SHP77 (cell line): ENCODE measurements at places on chromosomes 1 and 21.

DNA sequence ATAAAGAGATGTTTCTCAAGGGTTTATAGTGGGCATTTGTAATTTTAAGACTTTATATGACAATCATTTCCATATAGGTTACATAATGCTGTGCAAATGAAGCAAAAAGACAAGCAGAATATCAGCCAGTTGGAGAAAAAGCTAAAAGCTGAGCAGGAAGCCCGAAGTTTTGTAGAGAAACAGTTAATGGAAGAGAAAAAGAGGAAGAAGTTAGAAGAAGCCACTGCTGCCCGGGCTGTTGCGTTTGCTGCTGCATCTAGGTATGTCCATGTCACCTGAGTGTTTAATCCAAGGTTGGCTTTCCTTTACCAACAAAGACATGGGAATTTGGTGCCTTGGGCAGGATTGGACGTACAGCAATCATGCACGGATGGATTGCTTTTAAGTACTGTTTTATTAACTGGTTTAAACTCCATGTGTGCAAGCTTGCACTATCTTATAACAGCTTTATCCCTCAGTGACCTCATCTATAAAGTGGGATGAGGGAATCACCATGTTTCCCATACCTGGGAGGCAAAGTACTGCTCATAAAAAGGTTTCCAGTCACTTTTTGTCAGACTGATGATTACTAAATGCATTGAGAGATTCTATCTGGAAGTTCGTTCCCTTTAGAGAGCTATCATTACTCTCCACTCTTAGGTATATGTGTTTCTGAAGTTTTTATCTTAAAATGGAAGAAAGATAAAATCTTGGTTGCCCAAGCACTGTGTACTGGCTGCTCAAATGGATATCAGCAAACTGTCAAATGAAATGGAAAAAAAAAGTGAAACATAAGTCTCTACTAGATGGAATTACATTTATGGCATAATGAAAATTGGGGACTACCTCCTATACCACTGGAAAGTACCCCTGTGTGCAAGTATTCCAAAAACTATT is 55.1 kb downstream of the MACO1 start:
- no peak for DNase-seq

GRCh38 chr1:175511496-175511895 is 231.9 kb downstream of the TNR start:
- DNase-seq = no peak

DNA sequence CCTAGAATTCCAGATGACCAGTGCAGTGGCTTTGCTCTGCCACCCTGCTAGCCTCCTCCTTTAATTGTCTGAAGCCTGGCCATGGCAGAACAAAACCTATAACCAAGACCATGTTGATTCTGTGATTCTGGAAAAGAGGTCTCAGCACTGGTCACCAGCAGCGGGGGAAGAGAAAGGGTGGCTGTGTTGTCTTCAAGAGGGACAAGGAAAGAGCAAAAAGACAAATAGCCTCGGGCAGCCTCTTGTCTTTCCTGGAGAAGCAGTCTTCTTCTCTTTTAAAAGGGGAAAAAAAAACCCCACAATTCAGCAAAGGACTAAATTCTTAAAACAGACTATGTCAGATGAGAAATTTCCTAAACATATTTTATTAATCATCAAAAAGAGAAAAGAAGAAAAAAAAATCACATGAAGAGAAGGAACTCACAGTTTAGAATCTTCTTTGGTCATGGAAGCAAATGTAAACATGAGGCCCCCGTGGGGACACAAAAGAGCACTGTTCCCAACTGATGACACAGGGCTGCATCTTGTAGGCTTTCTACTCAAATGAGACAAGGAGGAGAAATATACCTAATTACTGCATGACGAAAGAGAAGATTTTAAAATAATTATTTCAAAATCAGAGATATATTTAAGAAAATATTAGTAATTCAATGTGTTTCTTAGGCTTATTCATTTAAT is 36.3 kb upstream of the RAP1GAP start:
- DNase-seq = no peak

DNA sequence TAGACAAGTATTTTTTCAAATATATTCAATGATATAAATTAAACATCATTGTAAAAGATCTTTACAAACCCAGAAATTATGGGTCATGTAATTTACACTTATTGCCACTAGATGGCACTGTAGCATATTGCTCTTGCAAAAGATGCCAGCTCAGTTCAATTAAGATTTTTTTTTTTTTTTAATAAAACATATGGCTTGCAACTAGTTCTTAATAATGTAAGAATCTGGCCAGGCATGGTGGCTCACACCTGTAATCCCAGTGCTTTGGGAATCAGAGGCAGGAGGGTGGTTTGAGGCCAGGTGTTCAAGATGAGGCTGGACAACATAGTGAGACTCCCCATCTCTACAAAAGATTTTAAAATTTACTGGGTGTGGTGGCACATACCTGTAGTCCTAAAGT is 49.4 kb upstream of the DESI2 start:
- no peak for DNase-seq

GRCh38 chr21:40936771-40937261 is 89.9 kb upstream of the DSCAM start:
- DNase-seq = no peak

- DNase-seq = no peak
These were observed 107.6 kb upstream of the GORAB start for GRCh38 chr1:170424346-170424745.

DNA sequence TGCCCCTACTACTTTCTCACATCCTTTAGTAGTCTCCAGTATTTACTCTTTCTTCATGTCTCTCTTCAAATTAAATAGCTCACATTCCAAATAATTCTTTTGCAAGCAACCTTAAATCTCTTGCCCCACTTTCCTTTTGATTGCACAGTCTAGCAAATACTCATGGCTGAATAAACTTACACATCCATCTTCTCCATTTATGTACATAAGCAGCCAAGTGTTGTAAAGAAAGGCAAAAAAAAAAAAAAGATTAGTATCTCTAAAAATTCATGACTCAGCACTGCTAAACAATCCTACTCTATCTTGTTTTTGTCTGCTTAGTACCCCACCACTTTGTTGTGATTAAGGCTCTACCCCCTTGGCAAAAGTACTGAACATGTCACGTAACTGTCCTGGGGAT is 42.6 kb downstream of the F13B start:
- no peak for DNase-seq

GRCh38 chr1:219175212-219175564 is 1.5 kb downstream of the LYPLAL1 start:
- no peak for DNase-seq

- DNase-seq = no peak
These were observed 12.0 kb downstream of the CLEC20A start for GRCh38 chr1:178484698-178485225.

GRCh38 chr1:216015116-216015515 is 408.1 kb downstream of the USH2A start:
- DNase-seq = no peak

- no peak for DNase-seq
These were observed 45.3 kb upstream of the BCL9 start for GRCh38 chr1:147496044-147496443.

GRCh38 chr1:38194472-38194871 is 147.9 kb upstream of the POU3F1 start:
- no peak for DNase-seq

DNA sequence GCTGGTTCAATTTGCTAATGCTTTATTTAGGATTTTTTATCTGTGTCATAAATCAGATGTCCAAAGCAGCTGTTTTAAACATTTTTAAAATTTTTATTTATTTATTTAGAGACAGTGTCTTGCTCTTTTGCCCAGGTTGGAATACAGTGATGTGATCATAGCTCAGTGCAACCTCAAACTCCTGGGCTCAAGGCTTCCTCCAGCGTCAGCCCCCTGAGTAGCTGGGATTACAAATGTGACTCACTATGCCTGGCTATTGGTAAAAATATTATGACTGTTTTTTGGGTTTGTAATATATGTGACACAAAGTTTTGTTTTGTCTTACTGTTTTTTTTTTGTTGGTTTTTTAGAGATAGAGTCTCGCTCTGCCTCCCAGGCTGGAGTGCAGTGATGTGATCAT is 11.8 kb downstream of the ZBED6 start:
- DNase-seq = no peak

- DNase-seq = no peak
These were observed 81.2 kb upstream of the RALGPS2 start for GRCh38 chr1:178643831-178644230.

DNA sequence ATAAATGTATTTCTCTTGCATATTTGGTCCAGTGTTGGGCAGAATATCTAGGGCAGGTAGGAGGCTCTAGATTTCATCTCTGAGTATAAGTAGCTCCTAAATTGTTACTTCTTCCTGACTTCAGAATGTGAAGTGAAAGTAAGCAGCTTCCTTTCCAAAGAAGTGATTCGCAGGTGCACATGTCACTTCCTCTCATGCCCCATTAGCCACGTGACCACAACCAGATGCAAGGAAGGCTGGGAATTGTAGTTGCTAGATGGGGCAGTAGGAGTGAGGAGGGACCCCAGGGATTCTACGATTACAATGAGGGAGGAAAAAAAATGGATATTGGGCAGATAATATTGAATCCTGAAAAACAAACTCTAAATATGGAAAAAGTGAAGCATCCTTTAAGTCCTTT is 113.2 kb upstream of the CYYR1 start:
- DNase-seq = peak; percentile 19

DNA sequence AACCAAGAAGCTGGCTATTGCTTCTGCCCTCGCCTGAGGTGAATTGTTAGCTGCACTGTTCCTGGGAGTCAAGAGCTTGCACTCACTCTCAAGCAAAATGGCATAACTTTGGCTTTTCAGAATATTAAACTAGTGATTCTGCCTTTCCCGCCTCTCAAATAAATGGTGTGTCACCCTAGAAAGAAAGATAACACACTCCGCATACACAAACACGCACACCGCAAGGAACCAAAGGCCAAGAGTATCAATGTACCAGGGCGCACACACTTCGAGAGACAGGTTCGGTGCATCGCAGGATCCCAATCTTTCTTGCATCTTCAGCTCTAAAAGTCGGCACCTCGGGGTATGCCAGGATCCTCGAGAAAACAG is 470 bp upstream of the RTCA start:
- no peak for DNase-seq

DNA sequence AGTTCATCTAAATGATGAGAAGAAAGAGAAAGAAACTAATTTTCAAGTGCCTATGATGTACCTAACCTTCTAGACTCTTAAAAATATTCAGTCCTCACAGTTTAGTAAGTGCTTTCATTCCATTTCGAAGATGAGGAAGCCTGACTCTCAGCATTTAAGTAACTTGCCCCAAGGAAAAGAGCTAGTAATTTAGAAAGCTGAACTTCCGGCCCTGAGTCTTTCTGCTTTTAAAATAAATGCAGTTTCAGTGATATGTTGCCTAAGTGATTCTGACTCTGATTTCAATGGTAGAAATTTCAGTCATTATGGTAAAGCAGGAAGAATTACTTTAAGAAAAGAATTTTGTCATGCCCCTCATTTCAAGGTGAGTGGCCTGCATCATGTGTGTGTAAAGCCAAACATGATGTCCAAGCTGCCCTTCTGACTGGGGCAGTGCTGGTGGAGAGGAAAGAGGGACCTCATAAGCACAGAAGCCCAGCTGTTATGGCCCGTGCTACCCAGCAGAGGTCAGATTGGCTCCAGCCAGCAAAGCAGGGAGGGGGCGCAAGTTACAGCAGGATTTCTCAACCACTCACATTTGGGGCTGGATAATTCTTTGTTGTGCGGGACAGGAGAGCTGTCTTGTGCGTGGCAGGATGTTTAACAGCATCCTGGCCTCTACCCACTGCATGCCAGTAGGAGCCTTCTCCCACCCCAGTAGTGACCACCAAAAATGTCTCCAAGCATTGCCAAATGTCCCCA is 10.7 kb downstream of the ATP1A4 start:
- DNase-seq = no peak

- DNase-seq = no peak
These were observed 35.5 kb upstream of the ZNF362 start for GRCh38 chr1:33220676-33221384.

GRCh38 chr21:19022978-19023377 is 619.4 kb upstream of the TMPRSS15 start:
- no peak for DNase-seq

- DNase-seq = no peak
These were observed 10.9 kb upstream of the CDK11B start for GRCh38 chr1:1669468-1670440.

DNA sequence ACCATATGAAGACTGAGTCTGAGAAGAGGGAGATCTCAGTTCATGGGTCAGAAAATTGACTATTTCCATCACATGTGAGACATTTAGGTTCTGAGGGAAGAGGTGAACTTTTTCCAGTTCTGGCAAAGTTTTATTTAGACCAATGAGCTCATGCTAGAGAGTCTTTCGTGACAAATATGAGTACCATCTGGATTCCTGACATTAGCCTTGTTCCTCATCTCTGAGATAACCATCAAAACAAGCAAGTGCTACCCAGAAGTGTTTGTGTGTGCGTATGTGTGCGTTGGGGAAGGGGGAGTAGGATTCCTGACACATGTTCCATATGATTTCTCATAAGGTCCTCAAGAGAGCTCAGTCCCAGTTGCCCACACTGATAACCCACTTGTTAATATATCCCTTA is 120.6 kb downstream of the FASLG start:
- DNase-seq = no peak

DNA sequence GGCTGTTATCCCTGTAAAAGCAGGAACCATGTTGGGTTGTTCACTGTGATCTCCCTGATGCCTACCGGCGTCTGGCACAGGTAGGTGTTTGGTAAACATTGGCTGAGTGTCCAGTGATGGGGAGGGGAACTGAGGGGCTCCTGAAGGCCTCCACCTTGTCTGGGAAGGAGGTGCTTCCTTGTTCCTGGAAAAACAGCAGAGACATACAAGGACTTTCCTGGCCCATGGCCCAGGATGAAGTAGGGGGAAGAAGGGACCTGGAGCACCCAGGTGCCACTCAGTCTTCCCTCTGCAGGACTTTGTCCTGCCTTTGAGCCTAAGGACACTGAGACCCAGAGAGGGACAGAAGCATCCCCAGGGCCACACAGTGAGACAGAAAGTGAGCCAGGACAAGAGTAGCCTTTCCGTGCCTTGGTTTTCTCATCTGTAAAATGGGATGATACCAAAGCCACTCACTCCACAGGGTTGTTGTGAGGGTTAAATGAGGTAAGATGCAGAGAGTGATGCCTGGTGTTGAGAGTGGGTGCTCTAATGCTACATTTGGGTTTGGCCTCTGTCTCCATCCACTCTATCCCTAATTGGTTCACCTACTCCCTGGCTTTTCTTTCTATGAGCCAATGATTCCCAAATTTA is 6.1 kb upstream of the HEYL start:
- no peak for DNase-seq

DNA sequence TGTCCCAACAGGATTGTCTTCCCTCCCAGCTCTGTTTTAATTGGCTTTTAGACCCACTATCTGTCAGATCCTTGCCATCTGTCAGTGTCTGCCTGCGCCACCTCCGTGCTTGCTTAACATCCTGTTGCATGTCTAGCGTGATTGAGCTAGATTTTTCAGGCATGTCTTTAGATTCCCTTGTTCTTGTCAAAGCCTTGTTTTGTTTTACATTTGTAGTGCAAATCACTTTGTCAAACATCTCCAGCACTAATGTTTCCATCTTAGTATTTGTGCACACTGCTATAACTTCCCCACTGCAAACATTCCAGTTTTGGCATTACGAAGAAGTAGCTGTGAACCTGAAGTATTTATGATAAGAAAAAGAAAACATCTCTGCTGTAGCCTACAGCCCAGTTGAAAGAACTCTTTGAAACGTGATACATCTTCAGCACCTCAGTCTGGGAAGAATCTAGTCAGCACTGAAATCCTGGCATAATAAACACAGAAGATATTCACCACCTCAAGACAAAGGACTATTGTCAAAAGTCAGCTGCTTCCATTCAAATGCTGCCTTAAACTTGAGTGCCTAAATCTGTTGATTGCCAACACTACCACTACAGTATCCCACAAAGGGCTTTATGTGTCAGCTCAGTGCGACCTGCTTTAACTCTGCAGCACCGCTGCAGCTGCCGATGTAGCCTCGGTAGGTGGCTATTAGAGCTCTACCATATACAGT is 105.0 kb downstream of the FNBP1L start:
- no peak for DNase-seq

- no peak for DNase-seq
These were observed 66.3 kb upstream of the KIF1B start for GRCh38 chr1:10143961-10144485.
